Fibroblast of skin of left biceps (primary cell): ENCODE measurements at places on chromosomes 7 and 10.

- DNase-seq = no peak
Measured at GRCh38 chr10:2898509-2898860, 168.9 kb upstream of the PFKP start.

DNA sequence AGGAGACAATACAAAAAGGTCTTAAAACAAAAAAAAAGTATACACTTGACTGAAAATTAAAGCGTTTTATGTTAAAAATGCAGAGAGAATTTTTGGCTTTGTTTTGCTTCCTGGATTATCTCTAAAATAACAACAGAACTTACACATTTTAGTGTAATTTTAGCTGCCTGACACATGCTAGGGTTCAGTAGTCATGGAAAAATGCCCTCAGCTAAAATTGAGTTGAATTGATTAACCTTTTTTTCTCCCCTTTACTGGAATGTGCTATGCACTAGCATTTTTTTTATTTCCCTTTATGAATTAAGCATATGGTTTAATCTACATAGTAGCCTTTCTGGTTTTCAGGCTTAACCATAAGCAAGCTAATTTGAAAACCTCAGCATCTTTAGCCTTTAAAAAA lies 89.9 kb downstream of the ZNF277 start:
- DNase-seq = no peak

DNA sequence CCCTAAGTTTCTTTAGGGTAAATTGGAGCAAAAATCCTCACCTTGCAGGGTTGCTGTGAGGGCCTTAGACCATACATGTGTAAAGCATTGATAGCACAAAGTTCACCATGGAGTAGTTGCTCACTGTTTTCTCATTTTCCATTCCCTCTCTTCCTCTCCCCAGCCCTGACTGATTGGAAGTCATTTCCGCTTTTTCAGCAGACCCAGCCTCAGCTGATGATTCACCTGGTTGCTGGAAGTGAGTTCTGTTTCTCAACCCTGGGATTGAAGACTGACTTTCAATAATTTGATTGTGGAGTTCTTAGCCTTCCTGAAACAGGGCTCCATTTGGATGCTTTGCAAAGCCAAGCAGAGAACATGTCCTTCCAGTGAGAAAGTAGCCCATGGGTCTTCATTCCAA lies 107.0 kb downstream of the PLXNA4 start:
- DNase-seq = no peak

DNA sequence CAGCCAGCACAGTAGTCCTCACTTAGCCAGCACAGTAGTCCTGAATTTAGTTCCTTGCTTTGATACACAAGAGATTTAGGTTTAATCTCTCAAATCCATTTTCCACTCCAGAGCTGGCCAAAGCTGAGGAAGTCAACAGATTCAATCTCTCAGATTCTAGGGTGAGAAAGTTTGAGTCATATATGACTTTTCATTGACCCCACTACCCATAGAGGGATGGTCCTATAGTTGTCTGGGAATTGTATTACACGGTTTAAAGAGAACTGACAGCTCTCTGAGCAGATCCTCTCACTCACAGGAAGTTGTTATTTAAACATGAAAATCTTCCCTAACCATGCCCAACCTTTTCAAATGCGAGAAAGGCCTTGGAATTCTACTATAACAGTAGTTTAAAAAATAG lies 641.8 kb upstream of the SEMA3D start:
- no peak for DNase-seq

DNA sequence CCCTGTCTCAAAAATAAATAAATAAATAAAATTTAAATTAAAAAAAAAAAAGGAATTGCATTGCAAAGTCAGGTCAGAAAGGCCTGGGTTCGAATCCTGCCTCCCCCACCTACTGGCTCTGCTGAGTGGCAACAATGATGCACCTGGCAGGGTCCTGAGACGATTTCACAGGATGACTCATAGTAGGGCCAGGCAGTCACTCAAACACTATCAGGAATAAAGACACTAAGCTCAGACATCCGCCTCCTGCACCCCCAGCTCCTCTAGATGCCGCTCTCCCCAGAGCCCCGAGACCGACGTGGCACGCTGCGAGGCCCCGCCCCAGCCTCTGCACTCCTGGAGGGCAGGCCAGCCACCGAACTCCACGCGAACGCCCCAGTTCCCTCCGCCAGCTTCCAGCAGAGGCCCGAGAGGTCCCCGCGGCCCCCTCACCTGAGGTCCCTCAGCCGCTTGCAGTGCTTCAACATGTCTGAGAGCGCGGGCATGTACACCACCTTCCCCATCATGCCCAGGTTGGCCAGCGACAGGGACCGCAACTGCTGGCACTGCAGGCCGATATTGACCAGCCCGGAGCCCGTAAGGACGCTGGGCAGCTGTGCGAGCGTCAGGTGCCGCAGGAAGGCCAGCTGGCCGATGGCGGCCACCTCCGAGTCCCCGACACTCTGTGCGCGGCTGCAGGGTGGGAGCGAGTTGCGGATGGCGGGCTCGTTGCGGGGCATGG lies 76.6 kb upstream of the TNRC18 start:
- no peak for DNase-seq

DNA sequence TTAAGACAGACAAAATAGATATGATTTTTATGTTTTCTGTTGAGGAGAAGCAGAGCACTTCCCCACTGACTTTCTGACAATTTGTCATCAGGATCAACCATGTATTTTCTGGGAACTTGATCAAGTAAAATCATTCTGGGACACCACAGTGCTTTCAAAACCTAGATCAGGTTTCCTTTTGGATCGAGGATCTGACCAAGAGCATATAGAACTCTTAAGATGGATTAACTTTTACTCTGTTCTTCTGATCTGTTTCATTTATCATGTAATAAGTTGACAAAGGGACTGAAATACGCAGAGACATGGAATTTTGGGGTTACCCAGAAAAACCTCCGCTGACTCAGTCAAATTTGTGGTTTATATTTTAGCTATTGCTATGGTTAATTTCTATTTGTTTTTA lies 136.0 kb upstream of the WNT16 start:
- no peak for DNase-seq

GRCh38 chr7:42453931-42454361 lies 216.9 kb upstream of the GLI3 start:
- DNase-seq = peak; percentile 90

DNA sequence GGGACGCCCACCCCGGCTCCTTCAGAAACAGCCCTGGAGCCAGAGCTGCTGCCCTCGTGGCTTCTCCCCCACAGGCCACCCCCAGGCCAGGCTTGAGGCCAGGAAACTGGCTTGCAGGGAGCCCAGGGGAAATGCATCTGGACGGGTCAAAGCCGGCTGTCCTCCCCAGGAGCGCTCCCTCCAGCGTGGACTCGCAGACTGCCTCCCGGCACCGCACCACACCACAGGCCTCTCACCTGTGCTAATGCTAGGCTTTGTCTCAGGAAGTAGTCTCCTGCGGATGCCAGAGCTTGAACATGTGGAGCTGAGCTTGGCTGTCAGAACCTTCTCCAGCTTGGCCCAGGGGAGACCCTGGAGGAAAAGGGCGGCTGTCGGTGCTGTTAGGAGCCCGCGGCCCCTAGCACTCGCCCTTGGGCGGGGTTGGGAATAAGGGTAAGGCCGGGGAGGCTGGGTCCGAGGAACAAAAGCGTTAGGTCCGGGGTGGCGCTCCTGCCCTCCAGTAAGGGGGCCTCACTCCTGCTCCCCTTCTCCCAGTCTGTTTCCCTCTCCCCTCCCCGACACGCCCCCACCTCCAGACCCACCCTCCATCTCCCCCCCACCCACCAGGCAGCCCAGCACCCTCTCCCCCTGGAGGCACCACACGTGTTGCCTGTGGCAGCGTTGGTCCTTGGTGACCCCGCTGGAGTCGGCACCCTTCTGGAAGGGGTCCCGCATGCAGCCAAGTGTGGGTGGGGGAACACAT lies 21.6 kb upstream of the DRGX start:
- DNase-seq = no peak

GRCh38 chr7:87059525-87060287 lies at the start of gene ELAPOR2:
ELAPOR2 (minus strand) TSS chr7:87059654; CDS start chr7:87059513, 141 bp downstream.
- peak; percentile 1 for DNase-seq

- no peak for DNase-seq
Measured at GRCh38 chr7:158957510-158957906, 101.2 kb downstream of the DYNC2I1 start.

DNA sequence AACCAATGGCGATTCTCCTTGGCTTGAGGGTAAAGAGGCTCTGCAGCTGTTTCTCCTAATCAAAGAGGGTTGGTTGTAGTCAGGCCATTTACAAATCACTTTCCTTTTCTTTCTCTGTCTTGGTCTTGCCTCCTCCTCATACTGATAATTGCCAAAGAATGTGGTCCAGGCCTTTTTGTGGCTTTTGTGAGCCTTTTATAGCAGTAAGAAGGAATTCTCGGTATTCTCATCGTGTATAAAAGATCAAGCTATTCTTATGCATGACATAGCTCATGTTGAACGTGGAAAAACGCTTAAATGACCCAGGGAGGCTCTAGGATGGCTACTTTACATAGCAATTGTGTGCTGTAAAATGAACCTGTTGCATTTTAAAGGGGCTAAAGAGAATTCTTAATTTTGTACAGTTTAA lies 62.6 kb downstream of the RBM20 start:
- peak; percentile 77 for DNase-seq

- DNase-seq = no peak
Measured at GRCh38 chr7:27115221-27116026, 12.9 kb upstream of the HOXA2 start.

- DNase-seq = no peak
Measured at GRCh38 chr7:70797109-70797514, 334.8 kb upstream of the GALNT17 start.
